ENCODE measurements at places on chromosomes 2 and 18.
A peak's percentile ranks its signal among the peaks of the same experiment; 100 is the strongest.

DNA sequence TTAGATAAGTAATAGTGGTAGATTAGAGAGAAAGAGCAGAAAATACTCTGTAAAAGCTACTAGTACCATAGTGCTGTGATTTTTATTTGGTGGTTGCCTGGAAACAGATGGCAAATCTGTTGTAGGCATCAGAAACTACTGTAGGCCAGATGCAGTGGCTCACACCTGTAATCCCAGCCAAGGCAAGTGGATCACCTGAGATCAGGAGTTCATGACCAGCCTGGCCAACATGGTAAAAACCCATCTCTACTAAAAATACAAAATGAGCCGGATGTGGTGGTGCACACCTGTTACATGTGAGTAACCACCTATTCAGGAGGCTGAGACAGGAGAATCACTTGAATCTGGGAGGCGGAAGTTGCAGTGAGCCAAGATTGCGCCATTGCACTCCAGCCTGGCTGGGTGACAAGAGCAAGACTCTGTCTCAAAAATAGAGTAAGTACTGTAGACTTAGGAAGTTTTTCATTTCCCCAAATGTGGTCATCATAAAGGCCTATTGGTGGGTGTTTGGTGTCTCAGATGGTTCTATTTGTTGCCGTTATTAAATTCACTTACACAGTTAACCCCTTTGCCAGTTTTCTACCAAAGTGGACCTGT, 79.6 kb downstream of the SPTBN1 start:
- no peak for DNase-seq

DNA sequence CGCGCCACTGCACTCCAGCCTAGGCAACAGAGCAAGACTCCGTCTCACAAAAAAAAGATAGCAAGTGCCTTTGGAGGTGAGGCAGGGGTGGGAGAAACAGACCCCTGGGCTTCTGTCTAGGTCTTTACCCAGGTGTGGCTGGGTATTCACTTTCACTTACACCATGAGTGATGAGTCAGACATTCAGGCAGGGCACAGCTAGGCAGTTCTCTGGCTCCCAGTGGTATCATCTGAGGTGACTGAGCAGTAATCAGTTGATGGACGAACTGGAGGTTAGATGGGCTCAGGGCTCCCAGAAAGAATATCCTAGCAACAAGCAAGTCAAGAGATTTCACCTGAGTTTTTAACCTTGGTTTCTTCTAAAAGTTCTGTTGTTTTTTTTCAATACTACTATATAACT, 107.0 kb upstream of the RAB6C start:
- no peak for DNase-seq

DNA sequence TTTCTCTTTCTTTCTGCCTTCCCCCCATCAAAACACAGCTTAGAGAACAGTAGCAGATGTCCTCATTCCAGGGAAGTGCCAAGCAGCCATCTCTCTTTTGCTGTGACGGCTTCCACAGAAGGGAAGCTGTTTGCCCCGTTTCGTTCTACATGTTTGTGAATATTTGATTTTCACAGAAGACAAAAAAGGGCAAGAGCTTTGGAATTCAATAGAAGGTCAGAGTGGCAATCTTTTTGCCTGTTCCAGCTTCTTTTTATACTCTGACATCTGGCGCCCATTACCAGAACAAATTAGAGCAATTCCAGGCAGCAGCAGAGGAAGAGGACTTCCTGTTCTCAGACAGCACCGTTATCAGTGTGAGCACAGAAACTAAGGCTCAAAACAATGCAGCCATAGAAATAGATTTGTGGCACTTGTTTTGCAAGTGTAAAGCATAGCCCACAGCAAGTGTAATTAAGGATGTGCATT, 79.0 kb upstream of the CDH19 start:
- no peak for DNase-seq

- no peak for DNase-seq
Measured at GRCh38 chr18:48326901-48327675, 82.1 kb downstream of the ZBTB7C start.

DNA sequence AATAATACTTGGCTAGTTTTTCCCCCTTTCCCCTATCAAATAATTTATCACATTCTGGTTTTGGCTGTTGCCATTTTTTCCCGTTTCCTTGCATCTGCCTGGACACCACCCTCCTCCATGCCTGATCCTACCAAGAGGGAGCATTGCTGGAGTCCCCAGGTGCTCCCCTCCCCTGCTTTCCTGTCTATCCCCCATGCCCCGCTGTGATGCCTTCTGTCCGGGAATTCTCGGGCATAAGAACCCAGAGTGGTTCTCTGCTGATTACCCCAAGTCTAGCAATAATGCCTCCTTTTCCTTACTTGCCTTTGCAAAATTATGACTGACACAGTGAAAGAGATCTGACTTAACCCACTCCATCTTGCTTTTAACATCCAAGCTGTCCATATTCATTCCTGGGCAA, 248.0 kb upstream of the PXDN start:
- DNase-seq: no peak

GRCh38 chr18:8938817-8939216, 163.7 kb upstream of the NDUFV2 start:
- no peak for DNase-seq

DNA sequence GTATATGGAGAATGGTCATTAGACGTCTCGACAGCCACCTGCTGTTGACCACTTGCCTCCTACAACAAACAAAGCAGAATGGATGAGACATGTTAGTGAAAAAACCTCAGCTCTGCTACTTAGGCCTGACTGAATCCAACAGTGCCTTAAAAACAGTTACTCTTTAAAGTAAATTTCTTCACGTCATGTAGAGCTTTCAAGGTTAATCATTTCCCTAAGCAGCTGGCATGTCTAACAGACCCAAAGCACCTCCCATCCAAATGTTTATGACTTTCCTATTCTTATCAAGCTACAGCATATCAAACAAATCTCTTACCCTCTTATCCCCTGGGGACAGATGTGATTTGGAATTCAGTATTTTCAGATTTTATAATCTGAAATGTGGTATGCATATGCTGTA, 75.6 kb upstream of the ITGB6 start:
- DNase-seq: no peak

- no peak for DNase-seq
Measured at GRCh38 chr2:16470936-16471490, 194.6 kb downstream of the CYRIA start.

DNA sequence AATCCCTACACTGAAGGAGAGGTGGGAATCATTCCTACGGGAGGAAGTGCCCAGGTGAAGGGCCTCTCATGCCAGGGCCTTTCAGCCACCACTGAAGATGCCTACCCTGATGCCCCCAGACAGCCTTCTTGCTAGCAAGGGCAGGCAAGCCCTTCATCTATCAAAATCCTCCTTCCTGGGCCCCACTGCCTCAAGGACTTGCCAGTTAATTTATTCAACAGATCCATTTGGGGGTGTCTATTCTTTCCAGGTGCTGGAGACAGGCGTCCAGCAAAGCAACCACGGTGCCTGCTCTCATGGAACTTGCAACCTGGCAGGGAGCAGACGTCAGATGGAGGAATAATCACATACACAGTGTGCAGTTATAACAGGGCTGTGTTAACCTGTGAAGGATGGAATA, 95.5 kb downstream of the GYPC start:
- no peak for DNase-seq

DNA sequence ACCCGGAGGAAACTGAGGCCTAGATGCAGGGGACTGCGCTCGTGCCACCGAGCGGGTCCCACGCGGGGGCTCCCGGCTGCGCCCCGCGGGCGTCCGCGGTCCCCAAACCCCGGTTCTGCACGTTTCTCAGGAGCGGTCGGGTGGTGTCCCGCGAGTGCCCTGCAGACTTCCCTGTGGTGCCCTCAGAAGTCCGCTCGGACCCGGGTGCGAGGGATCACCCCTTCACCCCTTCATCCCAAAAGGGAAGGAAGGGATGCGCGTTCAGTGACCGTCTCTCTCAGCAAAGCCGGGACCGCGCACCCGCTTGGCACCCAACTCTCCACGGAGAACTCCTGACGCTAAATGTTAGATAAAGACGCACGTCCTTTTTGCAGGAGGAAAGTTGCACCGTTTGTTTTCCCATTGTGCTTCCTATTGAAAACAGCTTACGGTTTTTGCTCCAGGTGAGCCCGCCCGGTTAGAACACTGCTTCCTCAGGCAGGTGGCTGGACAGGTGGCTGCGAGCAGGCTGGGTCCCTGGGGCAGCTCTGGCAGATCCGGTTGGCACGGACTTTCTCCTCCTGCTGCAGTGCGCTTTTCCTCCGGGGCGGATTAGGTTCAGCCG, 779 bp downstream of the DGKD start:
- DNase-seq: peak; percentile 24

- DNase-seq: no peak
Measured at GRCh38 chr2:154849482-154849881, 151.0 kb downstream of the KCNJ3 start.

- no peak for DNase-seq
Measured at GRCh38 chr2:175062787-175063585, 57.8 kb upstream of the CHN1 start.

GRCh38 chr2:173435574-173435973, 80.9 kb downstream of the CDCA7 start:
- no peak for DNase-seq

Measured in activated CD4-positive, alpha-beta memory T cell treated with anti-CD3 and anti-CD28 coated beads for 36 hours (primary cell).